ENCODE measurements at places on chromosomes 2 and 18.

GRCh38 chr2:219447242-219448098 is 12.8 kb downstream of the SPEG start:
- no peak for DNase-seq

GRCh38 chr18:6396276-6396675 is 18.4 kb downstream of the L3MBTL4 start:
- DNase-seq: no peak

DNA sequence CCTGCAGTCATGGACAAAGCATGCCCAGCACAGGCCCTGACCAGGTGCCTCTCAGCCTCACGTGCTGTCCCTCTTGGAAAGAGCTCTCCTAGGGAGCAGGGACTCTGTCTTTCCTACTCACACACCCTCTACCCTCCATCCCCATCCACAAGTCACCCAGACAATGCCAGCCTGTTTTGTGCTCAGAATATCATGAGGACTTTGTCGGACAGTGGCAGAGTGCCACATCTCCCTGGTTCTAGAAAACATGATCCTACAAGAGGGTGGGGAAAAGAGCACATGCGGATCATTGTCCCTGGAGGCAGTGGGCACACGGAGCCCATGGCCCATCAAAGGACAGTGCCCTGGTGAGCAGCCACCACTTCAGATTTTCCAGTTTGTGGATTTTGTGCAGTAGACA is 3.7 kb upstream of the MAL start:
- no peak for DNase-seq

DNA sequence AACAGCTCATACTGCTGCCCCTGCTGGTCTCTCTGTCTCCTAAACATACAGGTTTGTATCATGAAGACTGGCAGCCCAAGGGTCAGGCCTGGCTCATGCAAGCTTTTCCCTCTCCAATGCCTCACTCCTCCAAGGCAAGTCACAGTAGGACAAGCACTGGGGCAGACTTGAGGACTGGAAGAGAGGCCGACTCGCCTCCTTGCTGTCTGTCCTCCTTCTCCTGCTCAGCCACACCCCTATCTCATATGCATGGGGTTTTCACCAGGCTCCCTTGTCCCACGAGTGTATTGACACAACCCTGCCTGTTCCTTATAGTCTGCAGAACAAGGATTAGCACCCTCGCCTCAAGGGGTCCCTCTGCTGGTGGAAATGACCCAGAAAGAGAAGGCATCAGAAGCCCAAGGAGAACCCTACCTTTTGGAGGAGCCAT is 223.7 kb downstream of the SOX11 start:
- no peak for DNase-seq

- no peak for DNase-seq
Observed at GRCh38 chr18:26287644-26288043, 61.4 kb downstream of the TAF4B start.

DNA sequence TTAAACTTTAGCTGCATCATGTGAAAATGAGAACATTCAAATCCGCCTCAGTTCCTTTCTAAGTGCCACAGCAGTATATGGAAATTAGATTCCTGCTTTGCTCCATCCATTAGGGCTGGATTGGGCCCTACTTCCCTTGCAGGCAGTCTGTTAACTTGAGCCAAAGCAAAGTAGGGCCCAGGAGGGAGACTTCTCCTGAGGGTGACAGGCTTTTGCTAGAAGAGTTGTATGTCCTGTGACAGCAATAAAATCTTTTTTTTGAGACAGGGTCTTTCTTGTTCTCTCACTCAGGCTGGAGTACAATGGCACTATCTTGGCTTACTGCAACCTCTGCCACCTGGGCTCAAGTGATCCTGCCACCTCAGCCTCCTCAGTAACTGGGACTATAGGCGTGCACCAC is 28.1 kb downstream of the VIL1 start:
- DNase-seq: no peak

GRCh38 chr2:881204-881918 is 69.3 kb upstream of the SNTG2 start:
- DNase-seq: no peak

DNA sequence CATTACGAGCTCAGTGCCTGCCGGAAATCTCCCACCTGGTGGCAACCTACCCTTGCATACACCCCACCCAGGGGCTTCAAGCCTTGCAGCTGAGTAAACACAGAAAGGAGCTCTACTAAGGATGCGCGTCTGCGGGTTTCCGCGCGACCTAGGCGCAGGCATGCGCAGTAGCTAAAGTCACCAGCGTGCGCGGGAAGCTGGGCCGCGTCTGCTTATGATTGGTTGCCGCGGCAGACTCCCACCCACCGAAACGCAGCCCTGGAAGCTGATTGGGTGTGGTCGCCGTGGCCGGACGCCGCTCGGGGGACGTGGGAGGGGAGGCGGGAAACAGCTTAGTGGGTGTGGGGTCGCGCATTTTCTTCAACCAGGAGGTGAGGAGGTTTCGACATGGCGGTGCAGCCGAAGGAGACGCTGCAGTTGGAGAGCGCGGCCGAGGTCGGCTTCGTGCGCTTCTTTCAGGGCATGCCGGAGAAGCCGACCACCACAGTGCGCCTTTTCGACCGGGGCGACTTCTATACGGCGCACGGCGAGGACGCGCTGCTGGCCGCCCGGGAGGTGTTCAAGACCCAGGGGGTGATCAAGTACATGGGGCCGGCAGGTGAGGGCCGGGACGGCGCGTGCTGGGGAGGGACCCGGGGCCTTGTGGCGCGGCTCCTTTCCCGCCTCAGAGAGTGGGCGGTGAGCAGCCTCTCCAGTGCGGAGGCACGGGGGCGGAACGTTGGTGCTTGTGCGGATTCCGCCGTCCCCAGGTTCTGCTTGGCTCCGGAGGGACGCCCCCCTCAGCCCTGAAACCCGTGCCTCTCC is at the start of gene MSH2:
MSH2 (plus strand) TSS at position 352 of the 804 bp plus-strand sequence; CDS start at position 388, 36 bp downstream.
- peak; percentile 48 for DNase-seq

DNA sequence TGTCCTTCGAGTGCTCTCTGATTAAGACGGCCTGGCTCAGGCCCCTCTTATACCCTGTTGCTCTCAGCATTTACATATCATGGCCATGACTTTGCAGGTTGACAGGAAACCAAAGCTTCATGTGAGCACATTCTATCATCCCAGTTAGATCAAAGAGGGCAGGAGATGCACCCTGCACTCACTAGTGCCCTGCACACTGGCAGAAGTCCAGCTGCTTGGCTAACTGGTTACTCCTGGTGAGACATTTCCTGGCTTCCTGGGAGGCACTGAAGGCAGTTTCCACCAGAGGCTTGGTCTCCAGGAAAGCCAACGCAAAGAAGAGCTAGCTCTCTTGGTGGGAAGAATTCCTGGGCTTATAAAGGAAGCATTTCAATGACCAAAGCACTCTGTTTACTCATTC is 66.3 kb downstream of the LIPG start:
- DNase-seq: no peak

- DNase-seq: no peak
Observed at GRCh38 chr2:191483117-191483516, 194.8 kb upstream of the NABP1 start.

DNA sequence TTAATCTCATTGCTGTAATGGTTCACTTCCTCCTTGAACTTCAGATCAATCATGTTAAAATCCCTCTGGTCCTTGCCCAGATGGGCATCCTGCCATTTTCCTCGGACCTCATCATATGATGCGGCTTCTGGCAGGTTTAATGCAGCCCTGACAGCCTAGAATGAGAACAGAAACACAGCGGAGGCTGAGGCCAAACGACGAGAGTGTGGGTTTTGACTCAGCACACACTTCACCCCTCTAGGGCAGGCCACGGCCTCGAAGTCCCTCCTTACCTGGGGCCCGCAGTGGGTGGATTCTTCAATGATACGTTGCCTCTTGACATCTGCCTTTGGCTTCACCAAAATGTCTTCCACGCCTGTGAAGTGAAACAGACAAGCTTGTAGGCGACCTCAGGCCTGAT is 56.8 kb downstream of the POLR1A start:
- DNase-seq: no peak

DNA sequence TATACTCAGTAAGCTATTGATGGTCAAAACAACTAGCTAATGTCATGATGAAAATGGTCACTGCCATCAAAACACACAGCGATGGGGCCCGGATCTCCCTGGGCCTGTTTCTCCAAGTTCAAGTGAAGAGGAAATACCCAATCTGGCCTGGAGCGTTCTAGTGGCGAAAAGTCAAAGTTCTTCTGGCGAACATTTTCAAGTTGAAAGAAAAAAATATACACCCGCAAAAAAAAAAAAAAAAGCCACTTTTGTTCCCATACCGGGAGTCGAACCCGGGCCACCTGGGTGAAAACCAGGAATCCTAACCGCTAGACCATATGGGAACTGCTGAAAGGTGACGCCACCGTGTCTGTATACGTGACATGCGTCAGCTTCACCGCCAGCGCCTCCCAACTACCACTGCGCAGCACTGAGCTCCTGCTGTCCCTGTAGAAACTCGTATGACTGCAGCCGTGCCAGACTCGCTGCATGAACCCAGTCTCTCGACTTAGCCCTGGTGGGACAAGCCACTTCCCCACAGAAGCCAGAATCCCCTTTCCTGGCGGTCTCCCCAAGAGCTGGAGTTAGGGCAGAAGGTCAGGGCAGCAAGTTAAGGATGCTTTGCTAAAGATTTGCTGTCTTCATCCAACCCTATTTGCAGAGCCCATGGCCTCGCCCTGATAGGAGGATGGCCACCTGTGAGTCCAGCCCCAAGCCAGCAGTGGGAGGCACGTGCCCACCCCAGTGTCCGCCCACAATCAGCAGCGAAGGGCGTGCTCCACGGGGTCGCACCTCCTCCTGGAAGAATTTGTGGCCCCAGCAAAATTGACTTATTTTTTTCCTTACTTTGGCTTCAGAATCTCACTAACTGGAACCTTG is 5.6 kb upstream of the IMP4 start:
- DNase-seq: no peak

GRCh38 chr2:199940373-199940772 is 14.9 kb downstream of the TYW5 start:
- no peak for DNase-seq

DNA sequence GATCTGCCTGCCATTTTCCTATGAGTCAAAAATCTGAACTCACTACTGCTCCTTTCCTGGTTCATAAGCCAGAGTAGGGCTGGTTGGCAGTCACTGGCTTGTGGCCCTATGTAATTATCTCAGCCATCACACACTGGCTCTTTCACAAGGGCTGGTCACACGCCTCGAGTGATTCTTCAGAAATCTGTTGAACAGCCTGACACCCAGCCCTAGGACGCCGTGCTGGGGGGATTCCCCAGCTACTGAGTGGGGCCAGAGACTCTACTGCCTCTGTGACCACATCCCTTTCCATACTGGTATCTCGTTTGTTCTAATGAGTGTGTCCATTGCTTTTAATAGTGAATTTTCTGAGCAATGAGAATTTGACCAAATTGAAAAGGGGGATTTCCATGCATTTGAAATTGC is 45.8 kb upstream of the RBM44 start:
- no peak for DNase-seq

- DNase-seq: no peak
Observed at GRCh38 chr2:12712881-12713280, 3.9 kb upstream of the TRIB2 start.

DNA sequence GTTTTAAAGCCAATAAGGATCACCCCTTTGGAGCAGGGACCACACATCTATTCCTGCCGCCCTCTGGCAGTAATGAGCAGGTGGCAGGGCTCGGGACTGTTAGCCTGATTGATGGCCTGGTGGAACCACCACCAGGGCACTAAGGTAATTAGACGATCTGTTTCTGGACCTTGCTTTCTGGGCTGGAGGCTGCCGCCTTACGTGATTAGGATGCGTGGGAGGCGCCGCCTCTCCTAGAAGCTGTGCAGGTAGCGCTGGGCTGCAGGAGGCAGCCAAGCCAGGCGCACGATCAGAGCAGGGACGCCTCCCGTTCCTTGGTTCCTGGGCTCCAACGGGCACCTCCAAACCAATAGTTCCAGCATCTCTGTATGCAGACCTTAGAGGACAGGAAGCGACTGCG is 242.6 kb upstream of the RAB12 start:
- no peak for DNase-seq

GRCh38 chr2:215751200-215751910 is 262.0 kb downstream of the MREG start:
- DNase-seq: peak; percentile 65

DNA sequence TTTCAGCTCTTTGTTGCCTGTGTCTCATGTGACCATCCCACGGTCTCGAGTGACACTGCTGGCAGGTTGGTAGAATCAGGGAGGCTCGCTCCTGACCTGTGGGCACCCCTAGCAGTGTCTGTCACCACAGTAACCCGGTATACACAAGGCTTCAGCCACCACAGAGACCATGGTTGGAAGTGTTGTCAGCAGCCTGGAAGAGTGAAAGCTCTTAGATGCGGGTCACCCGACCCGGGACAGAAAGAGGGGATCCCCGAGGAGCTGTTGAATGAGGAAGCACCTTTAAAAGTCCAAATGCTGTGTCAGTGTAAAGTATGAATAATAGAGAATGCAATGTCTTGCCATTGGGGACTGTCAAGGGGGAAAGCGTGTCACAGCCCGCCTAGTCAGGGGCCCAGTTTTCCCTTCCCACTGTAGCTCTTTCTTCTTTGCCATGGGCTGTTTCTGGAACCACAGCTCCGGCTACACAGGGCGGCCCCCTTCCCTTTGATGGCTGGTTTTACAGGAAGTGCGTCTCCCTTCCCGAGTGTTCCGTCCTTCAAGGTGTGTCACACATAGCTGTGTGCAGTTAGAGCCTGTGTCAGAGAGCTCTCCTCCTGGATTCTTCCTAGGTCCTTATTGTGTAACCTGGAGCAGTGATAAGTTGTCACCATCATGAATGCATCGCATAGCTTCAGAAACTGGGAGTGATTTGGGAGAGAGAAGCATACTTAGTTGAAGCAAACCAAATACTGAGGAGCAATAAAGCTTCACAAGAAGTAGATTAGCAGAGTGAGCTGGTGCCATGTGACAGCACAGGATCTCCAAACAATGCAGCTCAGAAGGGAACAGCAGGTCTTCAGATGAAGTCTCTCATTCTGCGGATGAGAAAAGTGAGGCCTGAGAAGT is 81.4 kb downstream of the MTCL1 start:
- peak; percentile 57 for DNase-seq

GRCh38 chr2:86284987-86285386 is 52.4 kb downstream of the REEP1 start:
- DNase-seq: no peak

GRCh38 chr2:236172255-236173035 is 4.3 kb upstream of the GBX2 start:
- DNase-seq: no peak

DNA sequence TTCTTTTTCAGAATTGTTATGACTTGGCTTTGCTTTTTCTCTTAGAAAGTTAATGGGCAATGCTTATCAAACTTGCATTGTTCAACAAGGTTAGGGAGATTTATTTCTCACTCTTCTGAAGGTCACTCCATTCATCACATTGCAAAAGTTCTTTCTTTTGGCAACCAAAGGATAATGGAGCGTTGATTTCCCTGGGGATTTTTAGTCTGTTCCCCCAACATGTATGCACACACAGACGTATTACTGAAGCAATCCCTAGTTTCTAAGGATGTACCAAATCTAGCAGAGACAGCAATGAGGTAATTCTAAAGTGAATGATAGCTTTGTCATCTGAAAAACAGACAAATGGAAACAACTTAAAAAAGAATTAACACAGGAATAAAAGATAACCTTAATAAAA is 349.1 kb downstream of the NYAP2 start:
- DNase-seq: no peak

- DNase-seq: peak; percentile 39
Observed at GRCh38 chr2:234444893-234445292, 52.0 kb downstream of the ARL4C start.

GRCh38 chr2:230602562-230603230 is 109.9 kb upstream of the CAB39 start:
- no peak for DNase-seq

Measured in epithelial cell of prostate (primary cell).